IMR-90 (cell line): ENCODE measurements at places on chromosomes 7 and 10. TPM values are rescaled to one million over a fixed set of nuclear protein-coding genes. Genes with fewer than 3 reads are reported as not detected.

Gene PPP1R3C
- 10.8 and 17.4 TPM in 2 replicates for polyA plus RNA-seq

Gene CD36
- 0.19 and 0.52 TPM in 2 replicates for polyA plus RNA-seq

DNA sequence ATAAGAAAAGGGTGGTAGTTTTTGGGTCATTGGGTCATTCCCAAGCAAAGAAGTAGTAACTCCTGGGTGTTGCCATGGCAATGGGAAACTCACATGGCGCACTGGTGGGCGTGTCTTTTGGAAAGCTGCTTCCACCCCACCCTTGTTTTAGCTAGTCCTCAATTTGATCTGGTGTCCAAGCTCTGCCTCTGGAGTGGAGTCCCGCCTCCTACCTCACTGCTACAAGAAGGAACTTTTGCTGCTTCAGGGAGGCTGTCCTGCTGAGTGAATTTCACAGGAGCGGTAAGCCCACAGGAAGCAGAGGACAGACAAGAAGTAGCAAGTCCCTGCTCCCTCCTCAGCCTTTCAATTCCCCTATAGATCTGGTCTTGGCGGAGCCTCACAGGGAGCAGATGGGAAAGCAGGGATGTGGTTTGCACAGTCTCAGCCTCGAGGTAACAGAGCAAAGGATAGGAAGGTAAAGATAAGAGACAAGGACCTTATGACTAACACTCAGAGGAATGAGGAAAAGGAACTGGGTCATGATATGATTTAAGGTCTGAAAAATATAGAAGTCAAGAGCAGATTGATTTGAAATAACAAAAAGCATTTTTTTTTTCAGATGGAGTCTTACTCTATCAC lies 700.3 kb downstream of the TNS3 start:
- no peak for DNase-seq

- no peak for DNase-seq
These were observed 208.8 kb downstream of the STK31 start for GRCh38 chr7:23918856-23919255.
